ENCODE measurements at places on chromosomes 5 and 9. TPM values are rescaled to one million over a fixed set of nuclear protein-coding genes. Genes with fewer than 3 reads are reported as not detected.

CDC23 gene
- total RNA-seq, result 38.8 TPM

SMIM23 gene
- total RNA-seq, result 5.5 TPM

KIF3A gene
- 7.2 TPM for total RNA-seq

BARHL1 gene
- total RNA-seq, result not detected

PCDHGA12 gene
- 14.4 TPM for total RNA-seq

DNAH5 gene
- 0.48 TPM for total RNA-seq

SLC6A7 gene
- total RNA-seq, result 10.8 TPM

LCN2 gene
- total RNA-seq, result not detected

ZDHHC11B gene
- total RNA-seq, result 4.3 TPM

PALM2AKAP2 gene
- total RNA-seq, result 17.8 TPM

TCF7 gene
- total RNA-seq, result 0.96 TPM

AGXT2 gene
- total RNA-seq, result 2.2 TPM

RXRA gene
- 15.9 TPM for total RNA-seq

PCDHB13 gene
- total RNA-seq, result 1.7 TPM

C9orf72 gene
- total RNA-seq, result 19.3 TPM

ABO gene
- total RNA-seq, result 0.48 TPM

C9 gene
- total RNA-seq, result 0.24 TPM

FAM153A gene
- 0.96 TPM for total RNA-seq

PLAC8L1 gene
- not detected for total RNA-seq

FYB1 gene
- 14.9 TPM for total RNA-seq

TTC33 gene
- total RNA-seq, result 31.5 TPM

ENC1 gene
- 21.9 TPM for total RNA-seq

TGFBR1 gene
- 316 TPM for total RNA-seq

CCDC152 gene
- total RNA-seq, result 5.5 TPM

TTC39B gene
- total RNA-seq, result 11.8 TPM

PCDHGA11 gene
- 7.9 TPM for total RNA-seq

LIX1 gene
- 4.8 TPM for total RNA-seq

CNTFR gene
- not detected for total RNA-seq

PPIC gene
- total RNA-seq, result 160 TPM

ANKRD31 gene
- 1.2 TPM for total RNA-seq

ZNF883 gene
- total RNA-seq, result 1.7 TPM

AQP7 gene
- total RNA-seq, result 0.48 TPM

RAD50 gene
- total RNA-seq, result 35.9 TPM

DMRTA1 gene
- 4.3 TPM for total RNA-seq

CCNO gene
- not detected for total RNA-seq

ZNF354C gene
- total RNA-seq, result 15.9 TPM

RASEF gene
- 5.5 TPM for total RNA-seq

SARDH gene
- total RNA-seq, result 7.7 TPM

Data from umbilical cord (tissue), 2 donors.